ENCODE measurements at places on chromosomes 7 and 10.

- DNase-seq = no peak
Observed at GRCh38 chr7:16914771-16915170, 33.0 kb upstream of the AGR3 start.

DNA sequence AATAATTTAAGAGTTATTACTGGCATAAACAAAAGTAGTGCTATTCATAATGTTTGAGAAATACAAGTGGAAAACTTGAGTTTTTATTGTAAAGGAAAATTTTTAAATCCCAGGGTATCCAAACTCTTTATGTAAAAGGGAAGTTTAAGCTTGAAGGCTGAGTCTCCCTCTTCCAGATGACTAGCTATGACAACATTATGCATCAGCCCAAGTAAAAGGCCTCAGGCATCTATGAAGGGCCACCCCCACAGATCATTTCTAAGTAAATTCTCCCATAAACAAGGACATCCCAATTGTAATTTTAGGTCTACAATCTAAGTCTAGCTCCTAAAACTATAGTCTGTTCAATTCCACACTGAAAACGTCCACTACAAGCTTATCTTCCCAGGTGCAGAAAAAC is 166.2 kb upstream of the STEAP1 start:
- no peak for DNase-seq

DNA sequence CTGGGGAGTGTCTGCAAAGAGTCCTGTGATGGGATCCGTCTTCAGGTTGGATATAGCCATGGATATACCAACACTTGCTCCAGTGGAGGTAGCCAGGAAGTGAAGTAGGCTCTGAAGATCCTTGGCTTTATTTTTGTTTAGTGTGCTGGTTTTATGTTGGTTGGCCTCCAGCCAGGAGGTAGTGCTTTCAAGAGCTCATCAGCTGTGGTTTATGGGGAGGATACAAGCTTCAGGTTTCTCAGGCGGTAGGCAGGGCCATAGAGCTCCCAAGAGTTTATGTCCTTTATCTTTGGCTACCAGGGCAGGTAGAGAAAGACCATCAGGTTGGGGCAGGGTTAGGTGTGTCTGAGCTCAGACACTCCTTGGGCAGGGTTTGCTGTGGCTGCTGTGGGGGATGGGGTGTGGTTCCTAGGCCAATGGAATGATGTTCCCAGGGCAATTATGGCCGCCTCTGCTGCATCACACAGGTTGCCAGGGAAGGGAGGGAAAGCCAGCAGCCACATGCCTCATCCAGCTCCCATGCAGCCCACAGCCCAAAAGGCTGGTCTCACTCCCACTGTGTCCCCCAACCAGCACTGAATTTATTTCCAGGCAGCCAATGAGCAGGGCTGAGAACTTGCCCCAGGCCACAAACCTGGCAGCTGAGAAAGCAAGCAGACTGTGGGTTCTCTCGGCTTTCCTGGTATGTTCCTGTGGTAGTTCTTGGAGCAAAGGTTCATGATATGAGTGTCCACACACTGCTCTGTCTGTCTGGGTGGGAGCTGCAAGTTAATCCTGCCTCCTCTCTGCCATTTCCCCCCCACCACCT is 67.0 kb upstream of the PRLHR start:
- DNase-seq = no peak

- DNase-seq = no peak
Observed at GRCh38 chr7:72444026-72444776, 32.1 kb upstream of the CALN1 start.

DNA sequence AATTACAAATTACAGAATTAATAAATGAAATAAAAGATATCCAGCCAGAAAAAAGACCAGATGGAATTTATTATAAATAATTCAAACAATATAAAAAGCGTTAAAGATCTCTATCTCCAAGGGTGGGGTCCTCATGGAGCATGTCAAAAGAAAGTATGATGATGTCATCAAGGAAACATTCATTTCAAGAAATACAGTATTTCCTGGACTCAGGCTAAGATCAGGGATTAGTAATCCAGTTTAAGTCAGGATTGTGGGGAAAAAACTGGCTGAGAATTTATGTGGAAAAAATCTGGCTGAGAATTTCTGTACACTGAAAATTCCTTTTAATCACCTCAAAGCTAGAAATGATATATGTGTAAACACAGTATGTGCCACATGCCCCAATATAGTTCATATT is 1075.3 kb downstream of the XPNPEP1 start:
- DNase-seq = no peak

DNA sequence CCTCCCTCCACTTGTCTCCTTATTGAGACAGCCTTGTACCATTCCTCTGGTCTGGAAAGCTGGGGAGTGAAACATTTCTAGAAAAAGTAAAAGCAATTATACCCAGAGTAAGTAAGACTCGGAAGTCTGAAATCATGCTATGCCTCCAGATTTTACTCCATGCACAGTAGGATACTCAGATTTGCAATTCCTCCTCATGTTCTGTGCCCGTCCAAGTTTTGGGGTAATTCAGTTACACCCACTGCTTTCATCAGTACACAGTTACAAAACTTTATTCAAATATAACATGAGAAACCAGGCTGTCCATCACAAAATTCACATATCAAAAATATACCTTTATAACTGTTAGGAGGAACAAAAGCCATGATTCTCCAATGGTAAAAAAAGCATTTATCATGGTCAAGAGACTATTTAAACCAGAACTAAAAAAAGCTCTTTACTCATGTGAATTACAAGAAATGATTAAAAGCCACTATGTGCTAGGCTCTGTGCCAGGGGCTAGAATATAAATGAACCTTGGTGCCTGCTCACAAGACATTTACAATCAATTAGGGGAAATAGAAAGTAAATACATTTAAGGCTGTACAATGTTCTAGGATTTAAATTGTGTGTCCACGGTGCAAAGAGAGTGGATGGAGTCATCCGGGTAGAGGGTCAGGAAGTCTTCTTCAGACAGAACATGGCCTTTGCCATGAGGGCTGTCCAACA is 320.2 kb downstream of the ELMO1 start:
- no peak for DNase-seq

GRCh38 chr7:48551652-48552051 is 372.7 kb upstream of the CDC14C start:
- no peak for DNase-seq

- DNase-seq = peak; percentile 16
Observed at GRCh38 chr7:1924258-1924817, 254.3 kb downstream of the ELFN1 start.

DNA sequence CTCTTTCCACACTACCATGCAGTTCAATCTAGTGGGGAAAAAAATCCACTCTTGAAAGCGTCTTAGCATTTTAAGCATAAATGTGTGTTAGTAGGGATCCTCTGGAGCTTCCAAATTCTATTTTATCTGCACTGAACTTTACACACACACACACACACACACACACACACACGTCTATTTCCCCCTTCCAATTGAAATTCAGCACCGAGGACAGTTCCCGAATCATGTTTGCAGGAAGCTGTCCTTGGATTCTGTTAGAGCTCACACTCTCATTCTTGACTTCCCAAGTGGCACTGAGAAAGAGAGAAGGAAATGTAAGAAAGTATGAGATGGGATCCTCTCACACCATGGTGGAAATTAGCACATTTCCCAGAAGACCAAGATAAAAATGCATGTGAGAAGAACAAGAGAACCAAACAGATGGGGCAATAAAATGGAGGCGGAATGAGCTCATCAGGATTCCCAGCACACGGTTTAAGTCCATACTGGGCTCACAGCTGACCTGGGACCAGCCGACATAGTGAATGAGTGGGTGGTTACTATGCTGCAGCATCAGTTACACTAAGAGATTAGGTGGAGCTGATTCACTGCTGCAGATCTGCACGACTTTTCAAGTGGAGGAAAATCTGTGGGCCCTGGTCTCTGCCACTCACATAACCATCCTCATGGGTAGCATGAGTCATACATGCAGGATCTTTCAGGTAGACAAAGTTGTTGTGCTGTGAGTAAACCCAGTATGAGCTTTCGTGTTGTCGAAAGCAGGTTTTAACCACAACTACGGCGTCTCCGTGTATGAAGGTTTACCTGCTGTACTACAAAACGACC is 3.3 kb upstream of the NPTX2 start:
- no peak for DNase-seq

- DNase-seq = no peak
Observed at GRCh38 chr7:141676618-141677017, 25.3 kb downstream of the DENND11 start.

GRCh38 chr10:102781090-102781920 is 37.6 kb downstream of the WBP1L start:
- DNase-seq = no peak

DNA sequence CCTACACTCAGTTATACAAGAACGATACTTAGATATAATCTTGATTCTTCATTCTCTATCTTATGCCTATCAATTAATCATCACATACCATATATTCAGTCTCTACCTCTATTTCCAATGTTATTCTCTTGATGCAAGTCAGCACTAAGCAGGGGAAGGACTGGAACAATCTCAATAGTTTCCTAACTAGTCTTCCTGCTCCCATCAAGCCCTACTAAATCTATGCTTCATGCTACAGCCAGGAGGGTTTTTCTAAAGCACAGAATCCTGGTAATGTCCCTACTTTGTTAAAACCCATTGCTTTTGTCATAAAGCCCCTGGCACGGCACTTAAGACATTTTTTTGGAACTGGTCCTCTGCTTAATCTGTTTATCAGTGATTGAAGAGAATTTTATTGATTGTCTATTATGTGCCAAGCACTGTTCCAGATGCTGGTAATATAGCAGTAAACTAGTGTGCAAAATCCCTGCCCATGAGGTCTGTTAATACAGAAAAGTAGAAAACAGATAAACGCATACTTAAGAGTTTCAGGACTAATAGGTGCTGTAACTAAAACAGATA is 323.3 kb upstream of the LRRN3 start:
- DNase-seq = no peak

GRCh38 chr7:111126987-111127386 is 36.1 kb downstream of the LRRN3 start:
- DNase-seq = peak; percentile 30

GRCh38 chr7:134016223-134016941 is 110.8 kb upstream of the LRGUK start:
- peak; percentile 3 for DNase-seq

DNA sequence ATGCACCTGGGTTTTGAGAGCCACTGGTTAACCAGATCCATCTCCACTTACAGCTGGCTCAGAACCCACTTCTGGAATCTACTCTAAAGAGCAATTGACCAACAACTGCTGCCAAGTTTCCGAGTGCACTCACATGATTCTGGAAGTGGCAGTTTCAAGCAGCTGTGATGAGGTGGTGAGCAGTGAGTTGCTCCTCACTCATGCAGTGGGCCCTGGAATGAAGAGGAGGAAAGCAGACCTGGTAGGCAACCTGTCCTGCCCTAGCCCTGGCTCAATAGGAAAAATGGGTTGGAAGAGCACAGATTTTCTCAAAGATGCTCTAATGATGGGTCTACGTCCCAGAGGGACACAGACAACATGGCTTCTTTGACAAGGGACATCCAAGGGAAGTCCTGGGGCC is 70.7 kb upstream of the NPY start:
- DNase-seq = no peak

GRCh38 chr10:14499601-14499904 is 168.8 kb upstream of the FRMD4A start:
- no peak for DNase-seq

- no peak for DNase-seq
Observed at GRCh38 chr10:71584461-71584860, 135.1 kb downstream of the C10orf105 start.

GRCh38 chr10:2893158-2893845 is 174.0 kb upstream of the PFKP start:
- DNase-seq = no peak

GRCh38 chr7:10156972-10157371 is 816.7 kb upstream of the PHF14 start:
- DNase-seq = no peak

GRCh38 chr10:113856563-113856962 is 2.1 kb downstream of the NHLRC2 start:
- no peak for DNase-seq
